ENCODE measurements at places on chromosomes 2 and 18. TPM values are rescaled to one million over a fixed set of nuclear protein-coding genes. Genes with fewer than 3 reads are reported as not detected.

The FBXO15 gene
- total RNA-seq, result 0.90 TPM

The SP3 gene
- 38.0 TPM for total RNA-seq

The ARHGAP28 gene
- 0.08 TPM for total RNA-seq

The CXCR1 gene
- total RNA-seq, result not detected

The GLI2 gene
- 28.5 TPM for total RNA-seq

The SLC11A1 gene
- total RNA-seq, result 0.20 TPM

The RUFY4 gene
- not detected for total RNA-seq

The CEP192 gene
- 8.1 TPM for total RNA-seq

The MRO gene
- total RNA-seq, result 0.24 TPM

The WIPF1 gene
- 23.0 TPM for total RNA-seq

The AOX1 gene
- total RNA-seq, result 4.9 TPM

The NDC80 gene
- 17.2 TPM for total RNA-seq

The DYTN gene
- not detected for total RNA-seq

The NMUR1 gene
- not detected for total RNA-seq

The POTEI gene
- total RNA-seq, result not detected

The DHRS9 gene
- 3.5 TPM for total RNA-seq

The RGPD8 gene
- total RNA-seq, result 2.7 TPM

The COL3A1 gene
- total RNA-seq, result 0.28 TPM

The INPP5D gene
- total RNA-seq, result 0.60 TPM

The NCKAP5 gene
- total RNA-seq, result 1.4 TPM

The PSMD1 gene
- total RNA-seq, result 109 TPM

The MARCHF4 gene
- total RNA-seq, result 35.6 TPM

The CCDC85A gene
- 0.12 TPM for total RNA-seq

The GCFC2 gene
- total RNA-seq, result 17.2 TPM

The ZNF513 gene
- total RNA-seq, result 14.5 TPM

The SKOR2 gene
- total RNA-seq, result not detected

The ELOA2 gene
- not detected for total RNA-seq

The FRZB gene
- 0.06 TPM for total RNA-seq

The PLEKHH2 gene
- total RNA-seq, result 0.89 TPM

The TDRD15 gene
- total RNA-seq, result not detected

The SMYD1 gene
- total RNA-seq, result not detected

The KRTCAP3 gene
- total RNA-seq, result 0.90 TPM

The WNT10A gene
- 0.19 TPM for total RNA-seq

The LAMA1 gene
- 0.02 TPM for total RNA-seq

The CCDC121 gene
- 4.6 TPM for total RNA-seq

The SPATS2L gene
- 148 TPM for total RNA-seq

The WDSUB1 gene
- total RNA-seq, result 8.0 TPM

The MBOAT2 gene
- 40.6 TPM for total RNA-seq

The ZDBF2 gene
- total RNA-seq, result 0.92 TPM

The HOXD1 gene
- total RNA-seq, result not detected
